ENCODE measurements at places on chromosomes 12 and 14.

DNA sequence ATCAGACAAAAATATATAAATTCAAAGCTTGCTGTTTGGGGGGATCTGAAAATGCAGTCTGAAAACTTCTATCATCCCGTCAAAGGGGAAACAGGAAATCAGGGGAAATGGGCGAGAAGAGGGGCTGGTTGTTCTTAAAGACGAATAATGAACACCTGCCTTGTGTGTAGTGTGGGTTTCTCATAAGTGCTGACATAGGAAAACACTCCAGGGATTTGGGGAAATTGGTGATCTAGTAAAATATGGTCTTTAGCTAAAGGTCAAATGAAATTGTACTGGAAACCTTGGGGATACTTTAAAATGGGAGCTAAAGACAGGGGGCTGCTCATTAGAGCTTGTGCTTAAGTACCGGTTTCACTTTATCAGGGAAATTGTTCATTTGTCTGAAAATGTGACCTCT, 39.6 kb upstream of the PIK3C2G start:
- no peak for DNase-seq

DNA sequence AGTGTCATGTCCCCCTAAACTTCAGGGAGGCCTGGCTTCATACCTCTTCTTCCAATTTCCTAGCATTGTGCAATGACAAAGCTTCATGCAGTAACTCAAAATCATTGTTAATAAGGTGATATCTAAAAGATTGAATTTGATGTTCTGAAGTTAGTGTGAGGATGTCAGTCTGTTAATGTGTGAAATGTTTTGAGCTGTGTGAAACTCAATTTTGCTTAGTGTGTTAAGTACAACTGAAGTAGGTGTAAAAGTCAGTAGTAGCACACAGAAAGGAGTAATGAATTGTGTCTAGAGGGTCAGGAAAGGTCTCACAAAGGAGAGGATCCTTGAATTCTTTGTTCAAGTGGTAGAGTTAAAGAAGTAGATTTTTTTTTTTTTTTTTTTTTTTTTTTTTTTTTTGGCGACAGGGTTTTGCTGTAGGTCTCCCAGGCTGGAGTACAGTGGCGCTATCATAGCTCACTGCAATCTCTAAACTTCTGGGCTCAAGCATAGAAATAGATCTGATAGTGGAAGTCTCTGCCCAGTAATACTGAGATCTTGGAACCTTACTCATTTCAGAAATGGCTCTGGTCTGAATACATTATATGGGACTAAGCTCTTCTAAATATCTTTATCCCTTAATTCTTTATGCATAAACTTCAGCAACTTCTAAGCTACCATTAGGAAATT, 63.9 kb downstream of the FUT8 start:
- DNase-seq, result no peak

GRCh38 chr12:93785249-93786010, 108.3 kb downstream of the CRADD start:
- peak; percentile 85 for DNase-seq

- DNase-seq, result no peak
These were observed 739.9 kb downstream of the SLC16A7 start for GRCh38 chr12:60335745-60336144.

GRCh38 chr12:31470459-31470858, 120.5 kb downstream of the DENND5B start:
- no peak for DNase-seq

GRCh38 chr12:31751085-31751484, 22.3 kb upstream of the AMN1 start:
- DNase-seq, result no peak

DNA sequence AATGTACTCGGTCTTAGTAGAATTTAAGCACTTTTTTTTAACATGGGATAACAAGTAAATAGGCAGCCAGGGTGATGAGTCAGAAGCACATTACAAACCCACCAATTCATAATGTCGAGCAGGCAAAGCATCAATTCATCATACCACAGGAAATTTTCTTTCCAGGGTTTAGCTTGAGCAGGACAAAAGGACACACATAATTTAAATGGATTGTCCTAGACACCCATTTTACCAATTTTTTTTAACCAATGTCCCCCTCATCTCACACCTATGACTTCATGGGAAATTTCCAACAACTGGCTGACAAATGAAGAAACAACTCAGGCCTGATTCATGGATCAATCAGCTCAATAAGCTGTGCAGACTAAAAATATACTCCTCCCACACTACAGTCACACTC, 58.8 kb upstream of the FOXG1 start:
- no peak for DNase-seq

GRCh38 chr14:26598672-26599131, 869 bp upstream of the NOVA1 start:
- DNase-seq, result no peak

GRCh38 chr12:66497008-66497897, 181.6 kb downstream of the GRIP1 start:
- no peak for DNase-seq

- no peak for DNase-seq
These were observed 792.0 kb downstream of the MED13L start for GRCh38 chr12:115485503-115485902.

GRCh38 chr14:93346926-93347721, at the start of gene COX8C:
TSS of gene COX8C (plus strand) at chr14:93347182. CDS start at chr14:93347269, 87 bp downstream.
- DNase-seq, result no peak

GRCh38 chr12:48296586-48297282, 54.0 kb downstream of the ZNF641 start:
- peak; percentile 86 for DNase-seq

GRCh38 chr14:104681689-104682074, 7.7 kb upstream of the INF2 start:
- peak; percentile 88 for DNase-seq

DNA sequence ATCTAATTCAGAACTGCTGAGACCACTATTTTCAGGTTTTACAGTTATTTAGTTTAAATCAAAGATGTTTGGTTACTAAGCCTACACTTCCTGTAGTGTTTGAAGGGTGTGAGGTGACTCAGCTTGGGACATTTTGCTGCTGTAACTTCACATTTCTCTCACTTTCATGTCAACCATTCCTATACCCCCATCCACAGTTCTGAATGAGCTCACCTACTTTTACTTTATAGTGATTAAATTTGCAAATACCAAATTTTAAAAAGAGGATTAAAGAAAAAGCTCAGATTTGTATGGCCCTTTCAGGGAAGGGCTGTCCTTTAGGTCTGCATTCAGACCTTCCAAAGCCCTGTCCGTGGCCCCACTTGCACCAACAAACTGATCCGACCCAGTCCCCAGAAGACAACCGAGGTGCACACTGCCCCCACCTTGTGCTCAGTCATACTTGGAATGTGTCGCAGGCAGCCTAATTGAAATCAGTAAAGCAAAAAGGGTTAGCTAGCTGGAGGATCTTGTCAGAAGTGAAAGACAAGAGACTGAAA, 174.4 kb downstream of the MON2 start:
- no peak for DNase-seq

DNA sequence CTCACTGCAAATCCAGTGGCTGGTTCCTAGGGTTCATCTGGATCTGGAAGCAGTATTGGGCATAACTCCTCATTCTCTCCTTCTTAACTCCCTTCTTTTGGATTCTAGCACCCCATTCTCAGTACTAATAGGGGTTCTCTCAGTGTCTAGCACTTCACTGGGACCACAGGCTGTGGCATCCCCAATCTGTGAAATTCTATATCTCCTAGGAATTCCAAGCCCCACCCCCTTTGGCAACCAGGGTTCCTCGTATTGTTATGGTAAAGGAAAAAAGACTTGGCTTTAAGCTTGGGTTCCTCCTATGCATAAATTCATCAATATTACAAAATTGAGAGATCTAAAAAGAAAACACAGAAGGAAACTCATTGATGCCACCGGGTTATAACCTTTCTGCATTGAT, 45.0 kb upstream of the FBXO21 start:
- DNase-seq, result no peak

- no peak for DNase-seq
These were observed 121.6 kb upstream of the EEA1 start for GRCh38 chr12:93050748-93051081.

DNA sequence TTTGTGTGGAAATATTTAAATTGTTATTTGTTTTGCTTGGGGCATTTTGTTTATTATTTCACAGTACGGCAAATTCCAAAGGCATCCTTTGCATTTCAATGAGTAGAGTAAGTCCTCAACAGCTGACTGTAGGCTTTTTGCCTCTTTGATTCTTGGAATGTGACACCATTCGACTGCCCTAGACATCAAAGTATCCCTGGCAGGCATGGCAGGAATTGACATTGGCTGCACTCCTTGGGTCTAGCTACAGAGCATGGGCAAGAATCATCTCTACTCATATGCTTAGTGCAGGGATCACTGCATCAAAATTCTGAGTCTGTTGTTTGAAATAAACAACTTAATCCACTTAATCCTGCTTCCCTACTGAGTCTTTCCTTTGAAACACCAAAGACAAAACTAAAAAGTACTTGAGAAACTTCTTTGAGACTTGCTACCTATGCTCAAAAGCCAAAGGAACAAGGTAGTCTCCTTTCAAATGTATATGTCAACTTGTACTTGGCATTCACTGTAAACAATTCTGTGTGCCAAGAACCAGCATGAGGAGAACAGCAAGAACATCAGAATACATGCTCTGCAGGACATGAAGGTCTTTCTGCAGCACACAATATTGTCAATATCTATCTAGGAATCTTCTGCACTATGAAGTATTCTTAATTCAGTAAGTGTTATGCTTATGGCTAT, 1569.0 kb upstream of the FLRT2 start:
- no peak for DNase-seq

- no peak for DNase-seq
These were observed 117.5 kb downstream of the UNC79 start for GRCh38 chr14:93548102-93548843.

- DNase-seq, result no peak
These were observed 14.9 kb downstream of the DTX1 start for GRCh38 chr12:113071135-113072112.

GRCh38 chr12:124302807-124303578, 8.1 kb downstream of the RFLNA start:
- no peak for DNase-seq

DNA sequence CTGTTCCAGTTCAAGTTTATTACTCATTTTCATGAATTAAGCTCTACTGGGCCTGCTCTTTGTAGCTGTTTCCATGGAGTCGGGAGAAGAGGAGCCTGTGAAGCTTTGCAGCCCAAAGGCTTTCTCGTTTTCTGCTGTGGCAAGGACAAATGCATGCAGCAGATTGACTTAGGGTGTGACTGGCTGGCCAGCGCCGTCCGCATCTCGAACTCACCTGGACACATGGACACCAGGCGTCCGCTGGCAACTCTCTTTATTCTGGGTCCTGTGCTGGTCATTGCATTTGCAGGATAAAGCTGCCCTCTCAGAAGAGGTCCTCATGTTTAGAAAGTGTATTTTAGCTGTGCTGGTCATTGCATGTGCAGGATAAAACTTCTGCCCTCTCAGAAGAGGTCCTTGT, 350.4 kb downstream of the TMEM121 start:
- no peak for DNase-seq

- no peak for DNase-seq
These were observed 12.9 kb downstream of the MDGA2 start for GRCh38 chr14:47662466-47662865.

DNA sequence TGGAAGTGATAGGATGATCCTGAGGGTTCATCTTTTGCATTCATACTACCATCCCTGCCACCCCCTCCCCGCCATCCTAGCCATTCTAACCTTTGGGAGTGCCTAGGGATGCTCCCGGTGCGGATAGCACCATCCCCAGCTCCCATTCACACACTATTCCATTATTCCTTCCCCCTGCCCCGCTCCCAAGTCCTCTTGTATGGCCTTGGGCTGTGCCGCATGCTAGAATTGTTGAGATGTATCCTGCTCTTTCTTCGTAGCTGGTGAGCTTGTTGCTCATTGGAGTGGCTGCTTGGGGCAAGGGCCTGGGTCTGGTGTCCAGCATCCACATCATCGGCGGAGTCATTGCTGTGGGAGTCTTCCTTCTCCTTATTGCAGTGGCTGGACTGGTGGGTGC, 644 bp downstream of the TSPAN31 start:
- no peak for DNase-seq

All from right atrium auricular region (tissue), 2 donors.